ENCODE measurements at places on chromosomes 3 and 15.

DNA sequence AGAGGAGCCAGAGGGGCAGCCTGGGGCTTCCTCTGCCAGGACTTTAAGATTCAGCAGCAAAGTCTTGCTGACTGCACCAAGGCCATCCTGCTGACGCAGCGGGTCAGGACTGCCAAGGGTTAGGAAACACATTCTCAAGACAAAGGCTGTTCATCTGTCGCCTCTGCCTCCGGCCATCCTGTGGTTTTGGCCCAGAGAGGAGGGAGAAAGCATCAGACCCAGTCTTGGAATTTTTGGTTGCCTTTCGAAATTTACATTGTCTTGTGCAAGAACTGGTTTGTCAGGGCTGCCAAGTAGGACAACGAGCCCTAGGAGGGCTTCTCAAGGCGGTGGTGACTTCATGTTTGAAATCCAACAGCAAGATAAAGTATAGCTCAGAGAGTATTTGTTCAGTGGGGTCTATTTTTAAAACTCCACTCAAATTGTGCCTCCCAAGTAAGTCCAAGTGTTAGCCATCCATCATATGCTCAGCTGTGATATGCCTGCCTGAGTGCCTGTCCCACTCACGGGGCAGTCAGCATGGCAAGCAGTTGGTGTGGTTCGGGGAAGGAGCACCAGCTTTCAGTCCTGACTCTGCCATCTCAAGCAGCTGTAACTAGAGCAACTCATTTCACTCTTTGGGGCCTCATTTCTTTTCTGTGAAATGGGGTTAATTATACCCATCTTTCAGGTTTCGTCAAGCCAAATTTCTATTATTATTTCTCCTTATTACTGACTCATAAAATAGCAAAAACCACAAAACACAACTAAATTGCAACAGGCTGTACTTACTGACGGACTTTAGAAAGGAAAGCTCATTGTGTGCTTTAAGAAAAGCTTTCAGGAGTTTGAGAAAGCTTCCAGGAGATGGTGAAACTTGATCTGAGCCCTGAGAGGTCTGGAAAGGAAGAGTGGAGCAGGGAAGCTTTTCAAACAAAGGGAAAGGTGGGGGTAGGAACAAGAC lies 42.4 kb upstream of the RHO start:
- peak; percentile 66 for DNase-seq

GRCh38 chr3:41581700-41582099 lies 380.2 kb downstream of the ULK4 start:
- DNase-seq: no peak

- DNase-seq: no peak
Observed at GRCh38 chr3:39752019-39752637, 57.3 kb upstream of the MYRIP start.

- DNase-seq: no peak
Observed at GRCh38 chr3:62672270-62672987, 202.8 kb downstream of the CADPS start.

DNA sequence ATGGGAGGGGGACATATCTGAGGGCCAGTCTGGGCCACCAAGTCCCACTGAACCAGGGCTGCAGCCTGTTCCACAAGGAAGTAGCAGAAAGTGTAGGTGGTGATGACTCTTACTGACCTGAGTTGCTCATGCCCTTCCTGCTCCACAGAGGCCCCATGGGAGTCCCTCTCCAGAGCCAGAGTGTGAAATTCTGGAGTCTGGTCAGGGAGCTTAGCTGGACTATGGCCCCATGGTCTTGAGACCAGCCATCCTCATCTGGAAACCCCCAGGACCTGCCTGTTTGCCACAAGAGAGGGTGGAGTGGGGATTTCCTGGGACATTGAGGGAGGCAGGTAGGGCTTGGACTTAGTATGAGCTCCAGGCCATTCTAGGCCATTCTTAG lies 3.0 kb downstream of the SPINT1 start:
- DNase-seq: no peak

DNA sequence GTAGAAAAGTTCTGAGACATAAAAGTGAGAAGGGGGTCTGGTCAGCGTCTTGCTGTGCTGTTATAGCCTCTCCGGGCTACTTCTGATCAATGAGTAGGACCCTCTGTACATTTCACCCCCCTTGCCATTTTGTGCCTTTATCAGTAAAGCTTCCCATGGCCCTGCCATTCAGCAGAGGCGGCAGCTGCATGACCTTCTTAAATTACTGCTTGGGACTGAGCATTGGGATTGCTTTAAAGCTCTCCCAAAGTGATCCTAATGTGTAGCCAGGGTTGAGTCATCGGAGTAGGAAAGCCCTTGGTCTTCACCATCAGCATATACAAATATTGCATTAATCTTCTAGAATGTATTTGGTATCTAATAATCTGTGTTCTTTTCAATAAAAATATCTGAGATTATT lies 70.2 kb downstream of the FMN1 start:
- DNase-seq: no peak

DNA sequence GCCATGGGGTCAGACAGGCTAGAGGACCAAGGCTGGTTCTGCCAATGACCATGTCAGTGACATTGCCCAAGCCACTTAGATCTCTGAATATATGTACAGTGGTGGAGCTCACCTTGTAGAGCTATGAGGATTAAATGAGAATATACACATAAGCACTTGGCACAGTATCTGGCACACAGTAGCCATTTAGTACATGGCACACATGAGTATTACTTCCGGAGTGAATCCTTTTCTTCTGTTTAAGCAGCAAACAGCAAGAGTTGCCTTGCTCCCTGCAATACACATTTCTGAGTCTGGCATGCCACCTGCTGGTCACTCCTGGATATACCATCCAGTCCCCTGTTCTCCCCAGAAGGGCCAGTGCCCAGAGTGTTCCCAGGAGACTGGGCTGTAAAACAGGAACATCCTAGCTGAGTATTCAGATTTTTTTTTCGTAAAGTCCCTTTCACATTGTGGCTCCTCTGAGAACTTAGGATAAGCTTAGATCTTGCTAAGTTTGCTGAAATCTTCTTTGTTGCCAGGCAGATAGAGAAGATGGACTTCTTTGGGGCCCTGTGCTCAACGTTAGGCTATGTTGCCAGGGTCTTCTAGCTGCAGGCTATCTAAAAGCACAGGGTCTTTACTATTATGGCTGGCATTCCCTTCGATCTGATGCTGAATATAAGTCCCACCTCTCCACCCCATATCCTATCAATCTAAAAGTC lies 203.4 kb downstream of the ADAMTS9 start:
- peak; percentile 77 for DNase-seq

- DNase-seq: no peak
Observed at GRCh38 chr3:36697229-36698001, 66.9 kb downstream of the DCLK3 start.

DNA sequence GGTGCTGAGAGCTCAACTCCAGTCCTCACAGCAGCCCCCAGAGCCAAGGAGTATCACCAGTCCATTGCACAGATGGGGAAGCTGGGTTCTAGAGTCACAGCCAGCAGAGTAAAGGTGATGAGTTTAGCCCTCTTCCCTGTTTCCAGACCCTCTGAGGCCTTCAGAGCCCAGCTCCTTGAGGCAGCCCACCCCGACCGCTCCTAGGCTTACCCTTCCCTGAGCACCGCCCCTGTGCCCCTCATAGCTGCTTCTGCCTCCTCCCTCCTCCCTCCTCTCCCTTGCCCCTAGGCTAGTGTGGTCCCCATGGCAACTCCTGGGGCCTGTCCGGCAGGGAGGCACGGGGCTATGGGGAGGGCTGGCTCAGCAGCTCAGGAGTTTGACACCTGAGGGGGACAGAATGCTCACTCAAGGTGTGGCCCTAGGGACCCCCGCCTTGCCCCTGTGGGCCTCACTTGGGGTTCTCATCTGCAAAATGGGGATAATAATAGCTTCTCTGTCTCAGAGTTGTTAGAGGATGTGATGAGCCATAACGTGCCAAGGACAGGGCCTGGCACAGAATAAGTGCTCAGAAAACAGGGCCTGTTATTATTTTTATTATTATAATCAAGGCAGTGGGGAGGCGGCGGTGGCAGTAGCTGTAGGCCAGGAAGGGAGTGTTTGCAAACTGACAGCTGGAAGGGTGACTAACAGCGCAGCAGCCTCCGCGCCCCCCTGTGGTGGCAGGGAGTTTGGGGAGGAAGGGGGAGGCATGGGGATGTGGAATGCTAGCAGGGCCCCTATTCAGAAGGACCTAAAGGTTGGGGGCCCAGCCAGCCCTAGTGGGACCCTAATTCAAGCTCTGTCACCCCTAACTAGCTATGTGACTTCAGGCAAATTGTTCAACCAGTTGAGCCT lies 11.5 kb downstream of the CSK start:
- no peak for DNase-seq

- no peak for DNase-seq
Observed at GRCh38 chr15:100097342-100098127, 244.2 kb downstream of the ADAMTS17 start.

GRCh38 chr15:85004550-85004949 lies 22.9 kb downstream of the PDE8A start:
- DNase-seq: no peak

- DNase-seq: no peak
Observed at GRCh38 chr3:106673926-106674569, 703.2 kb upstream of the CCDC54 start.

DNA sequence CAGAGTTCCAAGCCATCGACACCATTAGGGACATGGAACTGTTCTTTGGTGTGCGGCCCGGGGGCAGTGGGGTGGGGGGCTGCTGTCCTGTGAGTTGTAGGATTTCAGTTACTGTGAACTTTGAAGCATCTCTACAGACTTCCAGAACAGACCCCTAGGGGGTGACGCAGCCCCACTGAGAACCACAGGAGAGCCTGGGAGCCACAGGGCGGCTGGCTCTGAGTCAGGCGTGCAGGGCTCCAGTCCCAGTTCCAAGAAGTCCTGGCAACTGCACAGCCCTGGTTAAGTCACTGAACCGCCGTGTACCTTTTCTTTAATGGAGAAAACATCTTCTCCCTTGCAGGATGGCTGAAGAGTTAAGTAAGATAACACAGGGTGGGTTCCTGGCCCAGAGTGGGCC lies 23.5 kb upstream of the LRTM1 start:
- peak; percentile 38 for DNase-seq

DNA sequence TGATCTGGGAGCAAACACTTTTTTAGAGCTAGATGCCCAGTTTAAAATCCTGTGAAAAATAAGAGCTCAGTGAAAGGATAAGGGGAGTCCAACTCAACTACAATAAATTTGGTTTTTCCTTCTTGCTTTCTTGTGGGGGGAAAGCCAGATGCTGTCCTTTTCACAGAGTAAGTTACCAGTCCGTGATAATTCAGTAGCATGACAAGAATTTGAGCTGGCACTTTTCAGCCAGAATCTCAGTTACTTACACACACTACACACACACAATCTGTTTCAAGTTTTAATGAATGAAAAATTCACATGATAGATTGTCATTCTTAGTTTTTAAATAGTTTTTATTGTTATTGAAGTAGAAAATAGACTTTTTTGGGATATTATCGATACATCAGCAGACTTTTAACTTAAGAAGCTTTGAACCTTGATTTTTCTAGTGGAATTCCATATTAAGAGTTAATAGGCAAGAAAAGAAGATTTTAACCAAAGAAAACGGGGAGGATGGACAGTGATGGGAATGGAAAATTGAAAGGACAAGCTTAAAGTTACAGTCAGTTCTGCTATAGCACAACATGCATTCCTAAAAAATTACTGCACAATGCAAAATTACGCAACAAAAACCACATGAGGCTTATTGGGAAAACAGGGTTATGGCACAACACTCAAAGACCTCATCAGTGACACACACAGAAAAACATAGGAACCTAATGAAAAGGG lies 47.0 kb downstream of the PSMD6 start:
- DNase-seq: no peak

GRCh38 chr3:38479431-38480092 lies 16.6 kb upstream of the EXOG start:
- peak; percentile 65 for DNase-seq

DNA sequence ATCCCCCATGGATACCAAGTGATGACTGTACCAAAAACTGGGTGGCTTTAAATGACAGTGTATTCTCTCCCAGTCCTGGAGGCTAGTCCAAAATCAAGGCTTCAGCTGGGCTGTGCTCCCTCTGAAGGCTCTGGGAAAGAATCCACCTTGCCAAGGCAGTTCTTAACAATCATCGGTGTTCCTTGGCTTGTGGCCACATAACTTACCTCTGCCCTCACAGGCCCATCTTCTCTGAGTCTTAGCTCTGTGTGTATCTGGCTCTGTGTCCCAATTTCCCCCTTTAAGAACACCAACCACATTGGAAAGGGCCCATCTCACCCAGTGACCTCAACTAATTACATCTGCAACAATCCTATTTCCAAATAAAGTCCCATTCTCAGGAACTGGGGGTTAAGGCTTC lies 503.0 kb upstream of the PROK2 start:
- DNase-seq: peak; percentile 70

DNA sequence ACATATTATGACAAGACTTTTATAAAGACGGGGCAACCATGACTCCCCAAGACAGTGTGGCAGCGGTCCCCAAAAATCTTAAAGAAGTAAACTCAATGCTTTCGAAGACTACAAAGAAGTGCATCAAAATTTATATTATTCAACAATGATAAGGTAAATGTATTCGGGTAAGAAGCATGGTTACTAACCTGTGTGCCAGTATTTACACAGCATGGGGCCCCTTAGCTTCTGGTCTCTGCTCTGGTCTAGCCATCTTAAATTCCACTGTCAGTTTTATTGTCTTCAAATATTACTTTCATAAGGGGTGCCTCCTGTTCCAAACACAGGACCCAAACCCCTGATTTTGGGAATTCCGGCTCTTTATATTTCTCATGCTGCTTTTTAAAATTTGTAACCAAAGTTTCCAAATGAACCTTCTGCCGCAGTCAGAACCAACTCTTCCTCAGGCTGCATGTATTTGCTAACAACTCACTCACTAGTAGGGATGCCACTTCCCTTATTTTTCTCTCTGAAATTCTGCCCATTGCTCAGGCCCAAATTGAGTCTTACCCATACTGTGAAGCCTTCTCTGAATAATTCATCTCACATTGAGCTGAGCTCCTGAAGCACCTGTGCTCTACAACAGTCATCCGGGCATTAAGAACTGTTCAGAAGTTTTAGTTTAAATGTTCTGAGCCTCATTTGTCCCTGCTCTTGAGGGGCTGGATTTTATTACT lies 1.2 kb downstream of the TTC23 start:
- DNase-seq: no peak

DNA sequence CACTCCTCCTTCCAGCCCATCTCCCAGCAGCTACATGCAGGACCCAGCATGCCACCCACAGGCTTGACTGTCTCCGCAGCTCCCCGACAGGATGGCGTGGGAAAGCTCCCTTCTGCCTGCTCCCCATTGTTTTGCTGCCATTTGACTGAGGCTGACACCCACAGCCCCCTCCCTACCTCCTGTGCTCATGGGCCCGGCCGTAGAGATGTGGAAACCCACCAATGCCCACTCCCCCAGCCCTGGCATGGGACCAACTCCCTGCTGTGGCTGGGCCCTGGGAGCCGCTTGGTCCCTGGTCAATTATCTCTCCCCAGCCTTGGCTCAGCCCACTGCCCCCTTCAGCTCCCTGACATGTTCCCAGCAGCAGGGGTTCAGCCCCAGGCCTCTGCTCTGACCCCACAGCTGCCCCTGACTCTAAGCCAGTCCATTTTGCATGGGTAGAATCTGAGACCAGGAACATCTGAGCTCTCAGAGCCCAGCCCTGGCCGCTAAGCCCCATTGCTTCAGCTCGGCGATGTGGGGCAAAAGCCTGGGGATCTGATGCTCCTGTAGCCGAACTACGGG lies 8.2 kb downstream of the C3orf22 start:
- DNase-seq: no peak

GRCh38 chr3:30894521-30895251 lies at the start of gene GADL1:
Gene GADL1 (minus strand): TSS chr3:30894661. CDS start chr3:30894614, 47 bp downstream.
- no peak for DNase-seq

All from prostate gland (tissue), 2 donors.